Chondrocyte (in vitro differentiated cells): ENCODE measurements at places on chromosomes 7 and 10. TPM values are rescaled to one million over a fixed set of nuclear protein-coding genes. Genes with fewer than 3 reads are reported as not detected.

KCP gene
- 1.3 to 1.5 TPM in 2 of 3 replicates, not detected in the other for total RNA-seq

MYL10 gene
- 3.4 to 5.1 TPM (median 4.7 TPM) in 3 replicates for total RNA-seq

CHST3 gene
- 43.9 to 65.4 TPM (median 63.2 TPM) in 3 replicates for total RNA-seq

SPDYE18 gene
- total RNA-seq = 0.20 TPM in 1 of 3 replicates, not detected in the others

ZNF783 gene
- 19.0 to 22.8 TPM (median 19.9 TPM) in 3 replicates for total RNA-seq

APBB1IP gene
- not detected in 3 replicates for total RNA-seq

ASB10 gene
- not detected in 3 replicates for total RNA-seq

PIP gene
- total RNA-seq = not detected in 3 replicates

- DNase-seq = no peak
Measured at GRCh38 chr7:80900583-80901576, 18.0 kb downstream of the SEMA3C start.

DNA sequence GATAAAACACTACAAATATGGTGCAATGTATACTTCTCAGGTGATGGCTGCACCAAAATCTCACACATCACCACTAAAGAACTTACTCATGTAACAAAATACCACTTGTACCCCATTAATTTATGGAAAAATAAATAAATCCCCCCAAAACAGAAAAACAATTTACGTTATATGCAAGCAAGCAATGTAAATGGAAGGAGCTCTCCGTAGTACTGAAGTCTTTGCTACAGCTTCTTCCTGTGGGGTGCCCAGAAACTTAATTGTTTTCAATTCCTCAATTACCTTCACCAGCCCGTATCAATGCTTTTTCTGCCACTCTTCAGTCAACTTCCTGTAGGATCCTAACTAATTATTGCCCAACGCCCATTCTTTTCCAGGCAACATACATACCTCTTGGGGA lies 138.1 kb downstream of the RELN start:
- no peak for DNase-seq

- no peak for DNase-seq
Measured at GRCh38 chr7:68423356-68423755, 1174.9 kb upstream of the AUTS2 start.

GRCh38 chr7:45225311-45225947 lies 67.8 kb downstream of the RAMP3 start:
- no peak for DNase-seq

DNA sequence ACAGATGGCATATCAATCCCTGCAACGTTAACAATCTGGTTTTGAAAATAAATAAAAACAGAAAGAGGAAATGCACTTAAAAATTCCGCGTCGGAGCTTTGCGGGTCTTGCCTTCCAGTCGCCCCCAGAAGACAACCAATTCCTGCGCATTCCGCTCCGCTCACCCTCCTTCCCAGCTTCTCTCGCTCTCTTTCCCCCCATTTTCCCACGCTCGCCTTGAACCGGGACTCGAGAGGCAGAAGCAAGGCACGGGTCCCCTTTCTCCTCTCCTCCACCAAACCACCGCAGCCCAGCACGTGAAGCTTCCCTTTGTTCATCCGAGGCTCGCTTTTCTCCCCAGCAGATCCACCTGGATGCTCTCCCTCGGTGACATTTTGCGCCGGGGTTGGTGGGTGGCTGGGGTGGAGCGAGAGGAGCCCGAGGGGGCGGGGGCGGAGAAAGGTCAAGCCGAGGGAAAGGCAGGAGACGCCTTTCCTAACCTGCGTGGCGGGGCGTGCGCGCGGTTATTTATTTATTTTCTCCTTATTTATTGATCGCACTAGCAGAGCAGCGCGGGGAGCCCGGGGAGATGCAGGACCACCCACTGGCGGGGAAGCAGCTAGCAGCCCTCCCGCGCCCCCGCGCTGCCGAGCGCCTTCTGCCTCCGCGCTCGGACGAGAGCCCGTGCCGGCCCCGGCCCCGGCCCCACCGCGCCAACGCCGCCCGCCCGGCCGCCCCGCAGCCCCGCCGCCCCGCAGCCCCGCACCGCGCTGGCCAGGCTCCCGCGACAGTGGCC lies at the start of gene KCND2:
KCND2 (plus strand) TSS at position 475 of the 775 bp plus-strand sequence.
- DNase-seq = no peak

GRCh38 chr10:50322077-50322476 lies 70.8 kb upstream of the ASAH2 start:
- DNase-seq = no peak

DNA sequence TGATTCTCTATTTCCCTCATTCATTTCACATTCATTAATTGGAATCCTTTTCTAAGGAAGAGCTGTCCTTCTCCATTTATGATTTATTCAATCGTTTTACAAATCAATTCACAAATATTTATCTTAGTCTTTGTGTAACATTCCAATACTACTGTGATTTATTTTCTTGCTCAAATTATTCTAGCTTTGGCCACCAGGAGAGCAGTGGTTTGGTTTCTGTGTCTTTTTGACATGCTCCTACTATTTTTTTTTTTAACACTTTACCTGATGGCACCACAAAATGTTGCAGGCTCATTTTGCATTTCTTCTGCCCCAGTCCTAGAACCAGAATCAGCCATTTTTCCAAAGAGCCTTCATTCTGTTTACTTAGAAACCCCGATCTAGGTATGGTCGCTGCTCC lies 13.3 kb upstream of the RBM33 start:
- no peak for DNase-seq

GRCh38 chr7:25996006-25996408 lies 156.0 kb upstream of the NFE2L3 start:
- no peak for DNase-seq

GRCh38 chr10:79023240-79024162 lies 45.3 kb upstream of the ZMIZ1 start:
- DNase-seq = peak; percentile 41

DNA sequence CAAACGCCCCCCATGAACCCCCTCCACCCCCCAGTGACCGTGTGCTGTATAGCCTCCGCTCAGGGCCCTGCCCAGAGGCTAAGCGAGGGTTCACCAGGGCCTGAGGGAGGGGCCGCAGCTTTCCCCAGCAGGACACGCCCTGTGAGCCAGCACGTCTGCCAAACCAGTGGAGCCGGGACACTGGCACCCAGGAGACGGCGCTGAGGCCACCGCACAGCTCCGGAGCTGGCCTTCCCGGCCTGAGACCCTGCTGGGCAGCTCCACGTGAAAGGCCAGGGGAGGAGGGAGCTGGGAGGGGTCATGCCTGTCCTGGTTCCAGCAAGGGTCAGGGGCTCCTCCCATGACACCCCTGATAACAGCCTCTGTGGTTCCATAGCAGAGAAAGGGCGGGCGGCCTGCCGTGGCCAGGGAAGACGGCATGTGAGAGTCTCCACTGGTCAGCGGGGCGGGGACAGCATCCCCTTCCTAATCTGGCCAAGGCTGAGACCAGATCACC lies 278.3 kb downstream of the ELFN1 start:
- peak; percentile 90 for DNase-seq

DNA sequence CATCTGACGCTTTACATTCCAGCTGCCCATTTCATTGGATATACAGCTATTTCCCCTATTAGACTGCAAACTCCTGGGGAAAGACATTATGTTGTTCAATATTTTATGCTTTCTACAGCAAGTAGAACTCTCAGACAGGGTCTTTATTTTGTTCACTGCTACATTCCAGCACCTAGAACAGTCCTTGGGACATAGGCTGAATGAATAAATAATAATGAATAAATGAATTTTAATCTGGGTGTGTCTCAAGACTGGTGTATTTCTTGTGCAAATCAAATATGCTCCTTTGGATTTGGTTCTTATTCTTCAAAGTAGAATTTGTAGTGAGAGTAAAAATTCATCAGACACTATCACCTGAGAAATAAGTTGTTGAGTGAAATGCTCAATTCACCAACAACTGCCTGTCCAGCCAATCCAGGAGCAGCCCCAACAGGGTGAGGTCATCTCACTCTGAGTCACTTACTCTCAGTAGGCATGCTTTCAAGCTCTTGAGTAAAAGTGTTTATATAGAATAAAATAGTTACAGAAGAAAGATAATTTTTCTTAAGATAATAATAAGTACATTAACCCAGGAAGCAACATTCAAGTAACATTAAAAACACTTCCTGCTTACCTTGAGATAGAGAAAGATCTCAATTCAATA lies 287.5 kb upstream of the NPVF start:
- no peak for DNase-seq

DNA sequence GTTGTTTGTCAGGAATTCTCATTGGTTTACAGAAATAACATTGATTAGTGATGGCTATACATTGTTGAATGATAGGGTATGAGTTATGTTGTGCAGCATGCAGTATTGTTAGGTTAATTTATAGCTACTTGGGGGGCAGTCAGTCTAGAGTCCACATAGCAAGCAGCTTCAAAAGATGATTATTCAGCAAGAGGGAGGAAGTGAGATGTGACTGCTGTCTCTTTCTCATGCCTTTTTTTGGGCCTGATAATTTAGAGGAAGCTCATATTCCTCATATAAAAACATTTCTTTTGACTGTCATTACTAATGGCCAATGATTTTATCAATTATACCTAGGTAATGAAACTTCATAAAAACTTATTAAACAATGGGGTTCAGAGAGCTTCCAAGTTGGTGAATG lies 3.4 kb upstream of the TBRG4 start:
- no peak for DNase-seq

DNA sequence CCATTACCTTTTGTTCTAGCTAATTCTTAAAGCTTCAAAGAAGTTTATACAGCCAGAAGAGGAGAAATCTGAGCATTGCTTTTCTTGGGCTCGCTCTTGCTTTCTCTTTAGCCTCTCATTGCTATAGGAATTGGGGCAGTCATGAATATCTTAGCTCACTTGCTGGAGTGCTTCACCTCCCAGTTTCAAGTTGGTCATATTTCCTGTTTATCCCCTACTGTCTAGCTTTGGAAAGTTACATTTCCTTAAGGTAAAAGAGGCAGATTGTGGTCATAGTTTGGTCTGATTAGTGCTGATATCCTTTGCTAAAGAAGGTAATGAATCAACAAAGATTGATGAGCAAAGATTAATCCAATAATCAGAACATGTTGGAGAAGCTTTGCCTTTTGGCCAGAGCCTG lies 77.7 kb upstream of the GLI3 start:
- no peak for DNase-seq

GRCh38 chr10:33345236-33345635 lies 10.8 kb upstream of the NRP1 start:
- no peak for DNase-seq

- peak; percentile 97 for DNase-seq
Measured at GRCh38 chr7:30173058-30173897, 38.5 kb downstream of the MTURN start.

- DNase-seq = no peak
Measured at GRCh38 chr7:2856388-2857169, 12.5 kb upstream of the GNA12 start.

- no peak for DNase-seq
Measured at GRCh38 chr7:125412890-125413665, 483.5 kb upstream of the POT1 start.

DNA sequence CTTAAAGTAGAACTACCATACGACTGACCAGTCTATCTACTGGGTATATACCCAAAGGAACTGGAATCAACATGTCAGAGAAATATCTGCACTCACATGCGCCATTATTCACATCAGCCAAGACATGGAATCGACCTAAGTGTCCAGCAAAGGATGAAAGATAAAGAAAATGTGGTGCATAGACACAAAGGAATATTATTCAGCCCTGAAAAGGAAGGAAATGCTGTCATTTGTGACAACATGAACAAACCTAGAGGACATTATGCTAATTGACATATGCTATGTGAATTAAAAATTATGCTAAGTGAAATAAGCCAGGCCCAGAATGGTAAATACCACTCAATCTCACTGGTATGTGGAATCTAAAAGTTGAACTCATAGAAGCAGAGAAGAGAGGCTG lies 123.7 kb downstream of the KLF6 start:
- DNase-seq = no peak

DNA sequence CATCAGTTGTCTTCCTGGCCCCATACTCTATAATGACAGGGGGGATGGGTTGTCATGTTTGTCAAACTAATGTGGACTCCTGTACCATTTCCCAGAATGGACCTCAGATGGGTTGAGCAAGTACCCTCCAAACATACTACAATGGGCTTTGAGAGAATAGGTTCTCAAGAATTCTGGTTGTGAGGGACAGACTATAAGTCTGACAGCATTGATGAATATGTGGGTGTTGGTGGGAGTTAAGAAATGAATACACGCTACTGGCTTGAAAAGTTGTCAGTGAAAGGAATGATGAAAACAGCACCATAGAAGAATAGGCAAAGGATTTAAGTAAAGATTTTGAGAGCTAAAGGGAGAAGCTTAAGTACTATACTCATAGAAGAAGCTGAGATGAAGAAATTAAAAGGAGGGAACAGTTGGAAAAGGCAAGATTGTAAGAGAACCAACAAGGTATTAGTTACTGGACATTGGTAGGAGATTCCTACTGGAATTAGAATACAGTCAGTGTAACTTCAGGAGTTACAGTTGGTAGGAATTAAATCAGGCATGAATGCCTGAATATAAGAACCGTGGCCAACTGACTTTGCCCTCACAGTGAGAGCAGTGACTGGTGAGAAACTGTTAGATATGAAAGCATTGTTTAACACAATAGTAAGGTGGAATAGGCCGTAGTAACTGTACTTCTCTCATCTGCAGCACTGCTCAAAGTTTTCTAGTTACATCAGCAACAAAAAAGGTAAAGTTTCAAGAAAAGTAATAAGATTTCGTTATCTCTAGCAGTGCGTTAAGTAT lies 86.3 kb downstream of the LCOR start:
- no peak for DNase-seq

DNA sequence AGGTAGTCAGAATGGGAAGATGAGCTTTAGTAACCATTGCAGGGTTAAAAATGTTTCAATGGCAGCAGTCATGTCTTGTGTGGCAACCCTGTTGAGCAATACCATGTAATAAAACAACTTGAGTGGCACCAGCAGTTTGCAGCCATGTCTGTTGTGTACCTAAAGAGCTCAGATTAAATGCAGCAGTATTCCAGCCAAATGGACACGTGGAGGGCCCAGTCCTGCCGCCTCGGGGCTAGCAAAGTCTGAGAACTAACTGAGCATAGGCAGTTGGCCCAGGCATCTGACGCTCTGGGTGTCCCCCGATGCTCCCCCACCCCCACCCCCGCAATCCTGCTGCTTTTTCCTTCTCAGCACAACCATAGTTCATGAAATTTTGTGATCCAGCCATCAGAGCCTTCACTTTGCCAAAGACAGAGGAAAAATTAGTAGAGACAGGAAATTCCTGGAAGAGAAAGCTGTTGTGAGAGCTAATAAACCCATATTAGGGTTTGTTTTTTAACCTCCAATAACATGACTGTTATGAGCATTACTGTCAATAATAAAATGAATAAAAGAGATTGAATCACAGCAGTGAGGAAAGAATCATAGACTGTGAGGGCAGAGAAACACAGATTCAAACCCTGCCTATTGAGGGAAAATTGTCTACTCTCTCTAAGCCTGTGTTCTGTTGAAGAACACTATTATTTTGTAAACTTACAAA lies 220.6 kb upstream of the RHOBTB1 start:
- no peak for DNase-seq

DNA sequence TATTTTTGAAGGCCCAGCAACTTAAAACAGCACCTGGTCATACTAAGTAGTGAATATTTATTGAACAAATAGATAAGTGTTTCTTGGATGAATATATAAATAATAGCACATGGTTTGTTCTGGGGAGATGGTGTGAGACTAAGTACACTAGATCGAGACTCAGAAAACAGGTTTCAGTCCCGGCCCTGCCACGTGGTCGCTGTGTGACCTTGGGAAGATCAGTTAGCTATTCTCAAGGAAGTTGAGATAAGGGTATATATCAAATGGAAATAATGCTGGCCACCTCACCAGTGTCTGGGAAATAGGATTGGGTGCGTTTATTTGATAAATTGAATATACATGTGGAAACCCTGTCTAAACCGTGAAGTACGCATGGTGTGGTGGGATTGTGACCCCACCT lies 354.6 kb downstream of the SDK1 start:
- DNase-seq = no peak
